ENCODE measurements at places on chromosomes 6 and 20. TPM values are rescaled to one million over a fixed set of nuclear protein-coding genes. Genes with fewer than 3 reads are reported as not detected.

The FAM229B gene
- total RNA-seq: 0.49 TPM

The GLP1R gene
- not detected for total RNA-seq

DNA sequence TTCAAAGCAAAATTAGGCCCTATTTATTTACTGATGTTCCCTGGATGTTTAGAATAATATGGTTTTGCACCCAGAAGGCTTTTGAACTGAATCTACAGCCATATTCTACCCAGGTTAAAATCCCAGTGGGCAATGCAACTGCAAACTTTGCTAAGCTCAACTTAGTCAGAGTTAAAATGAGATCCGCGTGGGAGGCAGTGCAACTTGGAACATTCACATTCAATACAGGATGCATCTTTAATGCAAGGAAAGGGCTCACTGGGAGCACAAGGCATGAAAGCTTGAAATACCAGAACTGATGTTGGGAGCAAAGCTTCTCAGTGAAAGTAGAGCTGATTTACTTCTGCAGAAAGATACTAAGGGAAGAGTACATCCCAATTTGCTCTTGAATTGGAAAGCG lies 281.2 kb upstream of the DEFB112 start:
- no peak for DNase-seq

- DNase-seq: no peak
Measured at GRCh38 chr6:154123155-154123956, 84.3 kb downstream of the OPRM1 start.

GRCh38 chr6:30615219-30615957 lies 1.7 kb downstream of the PPP1R10 start:
- no peak for DNase-seq

The EEF1A2 gene
- total RNA-seq: 1.8 TPM

DNA sequence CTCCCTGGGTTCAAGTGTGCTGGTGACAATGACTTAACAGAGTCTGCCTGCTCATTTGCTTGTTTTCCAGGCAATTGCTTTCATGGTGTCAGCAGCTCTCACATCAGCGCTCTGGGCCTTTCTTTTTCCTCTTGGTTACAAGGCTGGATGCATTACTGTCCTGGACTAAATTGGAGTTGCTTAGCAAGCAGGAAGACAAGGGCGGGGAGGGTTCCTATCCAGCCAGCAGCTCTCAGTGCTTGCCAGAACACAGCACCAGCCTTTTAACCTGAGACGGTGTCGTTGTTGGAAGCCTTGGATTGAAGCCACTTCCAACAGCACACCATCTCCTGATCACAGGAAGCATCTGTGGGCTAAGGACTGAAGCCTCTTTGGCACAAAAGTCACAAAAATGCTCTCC lies 606.9 kb downstream of the CDH26 start:
- DNase-seq: no peak

DNA sequence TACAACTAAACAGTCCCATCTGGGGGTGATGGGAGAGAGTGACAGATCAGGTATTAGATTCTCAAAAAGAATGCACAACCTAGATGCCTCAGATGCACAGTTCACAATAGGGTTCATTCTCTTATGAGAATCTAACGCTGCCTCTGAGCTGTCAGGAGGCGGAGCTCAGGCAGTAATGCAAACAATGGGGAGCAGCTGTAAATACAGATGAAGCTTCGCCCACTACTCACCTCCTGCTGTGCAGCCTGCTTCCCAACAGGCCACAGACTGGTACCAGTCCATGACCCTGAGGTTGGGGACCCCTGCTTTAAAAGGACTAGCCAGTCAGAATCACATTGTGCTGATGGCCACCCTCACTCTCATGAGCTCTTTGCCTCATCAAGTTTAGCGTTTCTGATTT lies 247.0 kb upstream of the KCNQ5 start:
- DNase-seq: no peak

DNA sequence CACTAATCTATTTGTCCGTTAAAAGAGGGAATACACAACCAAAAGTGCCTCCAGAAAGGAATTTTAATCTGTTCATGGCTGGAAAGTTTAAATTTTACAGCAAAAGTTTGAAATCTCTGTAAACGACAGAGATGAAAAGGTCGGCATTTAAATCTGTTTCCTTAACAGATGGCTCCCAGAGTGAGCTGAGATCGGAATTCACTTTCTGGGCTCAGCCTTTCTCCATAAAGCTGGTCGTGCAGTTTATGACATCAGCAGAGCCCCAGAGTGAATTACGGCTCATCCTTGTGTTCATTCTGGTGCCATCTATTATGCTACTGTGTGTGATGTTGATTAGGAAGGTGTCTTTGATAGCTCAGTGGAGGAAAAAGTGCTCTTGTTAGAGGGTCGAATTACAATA lies 117.6 kb upstream of the ZFP64 start:
- no peak for DNase-seq

The PCK1 gene
- total RNA-seq: 214 TPM

DNA sequence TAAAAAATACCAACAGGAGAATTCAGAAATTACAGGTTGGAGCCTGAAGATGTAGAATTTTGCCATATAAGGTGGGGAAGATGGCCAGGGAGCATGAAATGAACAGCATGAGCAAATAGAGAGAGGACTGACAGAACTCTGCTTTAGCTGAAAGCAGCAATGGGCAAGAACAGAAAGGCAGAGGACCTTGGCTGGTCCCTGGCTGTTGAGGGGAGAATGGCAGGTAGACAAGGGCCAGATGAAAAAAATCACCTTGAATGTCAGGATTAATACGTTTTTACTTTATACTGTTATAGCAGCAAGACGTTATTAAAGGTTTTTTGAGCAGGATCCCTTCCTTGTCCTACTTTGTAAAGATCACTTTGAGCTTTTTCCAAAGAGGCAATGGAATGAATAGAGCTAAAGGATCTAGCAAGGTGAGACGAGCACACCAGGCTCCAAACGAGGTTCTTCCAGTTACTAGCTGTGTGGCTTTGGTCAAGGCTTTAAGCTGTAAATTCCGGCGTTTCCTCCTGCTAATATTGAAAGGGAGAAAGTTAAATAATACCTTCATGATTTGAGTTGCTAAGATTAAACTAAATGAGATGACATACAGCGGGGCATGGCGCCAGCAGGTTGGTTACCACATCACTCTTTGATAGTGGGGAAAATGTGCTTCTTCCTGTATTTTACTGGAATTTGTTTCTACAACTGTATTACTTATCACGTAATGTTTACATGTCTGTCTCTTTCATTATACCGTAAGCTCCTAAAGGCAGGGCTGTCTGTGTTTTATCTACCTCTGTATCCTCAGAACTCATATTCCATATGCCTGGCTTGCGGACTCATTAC lies 776 bp downstream of the PPIL1 start:
- DNase-seq: no peak

- no peak for DNase-seq
Measured at GRCh38 chr6:167161851-167162467, 4.2 kb upstream of the GPR31 start.

The RBM24 gene
- 3.2 TPM for total RNA-seq

DNA sequence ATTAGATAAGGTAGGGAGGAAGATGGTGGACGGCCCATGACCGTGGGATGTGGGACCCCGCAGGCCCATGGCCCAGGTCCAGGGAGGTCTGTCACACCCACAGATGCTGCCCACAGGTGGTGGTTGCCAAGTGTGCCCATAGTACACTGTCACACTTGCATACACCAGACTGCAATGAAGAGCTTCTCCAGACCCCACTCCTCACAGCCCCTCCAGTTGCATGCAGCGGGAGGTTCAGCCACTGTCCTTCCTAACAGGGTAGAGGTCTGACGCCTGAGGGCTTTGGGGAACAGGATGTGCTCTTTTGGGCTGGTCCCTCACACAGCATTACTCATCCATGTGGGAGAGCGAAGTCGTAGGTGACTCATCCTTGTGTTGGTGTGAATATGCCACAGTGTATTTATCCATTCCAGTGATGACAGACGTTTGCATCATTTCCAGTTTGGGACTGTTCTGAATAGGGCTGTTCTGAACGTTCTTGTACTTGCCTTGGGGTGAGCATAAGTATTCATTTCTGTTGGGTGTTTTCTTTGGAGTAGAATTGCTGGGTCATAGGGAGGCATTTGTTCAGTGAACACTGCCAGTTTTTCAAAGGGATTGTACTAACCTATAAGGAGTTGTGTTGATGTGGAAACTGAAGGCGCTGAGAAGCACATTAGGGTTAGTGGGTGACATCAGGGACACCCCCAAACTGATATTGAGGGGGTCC lies 10.1 kb upstream of the PYGB start:
- DNase-seq: no peak
